ENCODE measurements at places on chromosomes 7 and 10.
A peak's percentile ranks its signal among the peaks of the same experiment; 100 is the strongest.

DNA sequence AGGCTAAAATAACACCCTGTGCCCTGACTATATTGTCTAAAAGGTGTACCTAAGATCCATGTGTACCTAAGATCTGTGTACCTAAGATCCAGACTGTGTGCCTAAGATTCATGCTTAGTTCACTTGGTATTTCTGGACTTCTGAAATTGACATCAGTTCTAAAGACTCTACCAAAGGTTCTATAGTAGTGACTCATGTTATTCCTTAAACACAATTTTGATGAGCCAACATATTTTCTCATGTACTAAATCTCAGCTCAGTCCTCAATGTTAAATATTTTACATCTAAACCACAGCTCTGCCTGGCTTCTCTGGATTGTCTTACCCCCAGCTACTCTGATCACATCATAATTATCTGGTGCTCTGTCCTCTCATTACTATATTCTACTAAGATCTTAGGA is 802.3 kb upstream of the SORCS1 start:
- no peak for DNase-seq

- DNase-seq: no peak
Measured at GRCh38 chr10:77915319-77916105, 11.0 kb downstream of the DLG5 start.

GRCh38 chr10:103476046-103476768 is 2.8 kb downstream of the CALHM3 start:
- no peak for DNase-seq

DNA sequence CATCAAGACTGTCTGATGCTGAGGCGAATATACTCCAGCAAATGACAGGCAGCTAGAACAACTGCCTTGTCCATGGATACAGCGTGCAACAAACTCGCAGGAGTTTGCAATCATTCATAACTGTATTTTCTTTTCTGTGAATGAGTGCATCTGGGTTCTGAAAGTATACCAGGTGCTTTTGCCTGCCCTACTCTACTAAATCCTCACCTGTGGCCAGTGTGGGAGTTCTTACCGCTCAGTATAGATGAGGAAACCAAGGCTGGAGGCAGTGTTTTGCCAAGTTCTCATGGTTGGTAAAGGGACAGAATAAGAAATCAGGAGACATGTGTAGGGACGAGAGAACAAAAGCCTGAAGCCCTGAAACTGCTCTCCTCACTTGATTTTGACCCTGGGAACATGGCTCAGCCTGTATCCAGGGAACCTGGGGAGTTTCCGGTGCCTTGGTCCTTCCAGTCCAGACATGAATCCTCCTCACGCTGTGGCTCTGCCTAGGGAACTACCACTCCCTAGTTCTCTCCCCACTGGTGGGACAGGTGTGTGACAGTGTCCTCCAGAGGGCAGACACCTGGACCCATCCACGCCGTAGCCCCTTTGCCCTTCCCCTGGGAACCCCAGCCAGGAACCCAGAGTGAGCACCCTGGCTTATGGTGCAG is 142.0 kb downstream of the CDH23 start:
- DNase-seq: no peak

- DNase-seq: no peak
Measured at GRCh38 chr7:96789914-96790313, 80.3 kb upstream of the SEM1 start.

DNA sequence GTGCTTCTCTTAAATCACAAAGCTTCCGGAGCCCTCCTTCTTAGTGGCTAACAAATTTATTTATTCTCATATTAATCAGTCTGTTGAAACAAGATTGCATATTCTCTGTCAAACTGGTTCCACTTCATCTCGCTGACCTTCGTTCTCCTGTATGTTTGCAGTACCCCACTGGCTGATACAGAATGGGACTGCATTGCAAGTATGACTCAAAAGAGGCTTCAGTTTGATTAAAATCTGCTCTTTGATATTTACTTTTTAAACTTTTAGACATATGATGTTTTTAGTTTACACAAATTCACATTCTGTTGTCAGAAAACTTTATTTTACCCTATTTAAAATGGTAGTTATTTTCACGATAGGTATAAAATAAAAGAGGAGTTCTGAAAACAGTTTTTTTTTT is 14.3 kb upstream of the ARHGAP12 start:
- no peak for DNase-seq

GRCh38 chr7:140262242-140262903 is 85.6 kb upstream of the KDM7A start:
- no peak for DNase-seq

DNA sequence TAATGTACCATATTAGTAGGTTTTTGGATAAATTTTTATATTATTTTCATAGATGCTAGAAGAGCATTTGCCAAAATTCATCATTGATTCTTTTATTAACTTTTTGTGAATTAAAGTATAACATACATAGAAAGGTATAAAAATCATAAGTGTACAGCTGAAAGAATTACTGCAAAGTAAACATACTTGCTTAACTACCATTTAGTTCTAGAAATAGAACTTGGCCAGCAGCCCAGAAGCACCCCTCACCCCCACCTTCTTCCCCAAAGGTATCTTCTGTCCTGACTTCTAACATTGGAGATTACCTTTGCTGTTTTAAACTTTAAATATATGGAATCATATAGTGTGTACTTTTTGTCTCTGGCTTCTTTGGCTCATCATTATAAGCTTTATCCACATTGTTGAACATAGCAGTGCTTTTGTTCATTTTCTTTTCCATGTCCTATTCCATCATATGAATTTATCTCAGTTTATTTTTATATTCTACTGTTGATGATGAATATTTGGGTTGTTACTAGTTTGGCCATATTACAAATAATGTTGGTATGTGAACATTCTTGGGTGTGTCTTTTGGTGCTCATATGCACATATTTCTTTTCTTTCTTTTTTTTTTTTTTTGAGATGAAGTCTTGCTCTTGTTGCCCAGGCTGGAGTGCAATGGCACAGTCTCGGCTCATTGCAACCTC is 142.8 kb downstream of the ADK start:
- DNase-seq: no peak

GRCh38 chr10:114537736-114538135 is 120.3 kb downstream of the ABLIM1 start:
- DNase-seq: no peak

DNA sequence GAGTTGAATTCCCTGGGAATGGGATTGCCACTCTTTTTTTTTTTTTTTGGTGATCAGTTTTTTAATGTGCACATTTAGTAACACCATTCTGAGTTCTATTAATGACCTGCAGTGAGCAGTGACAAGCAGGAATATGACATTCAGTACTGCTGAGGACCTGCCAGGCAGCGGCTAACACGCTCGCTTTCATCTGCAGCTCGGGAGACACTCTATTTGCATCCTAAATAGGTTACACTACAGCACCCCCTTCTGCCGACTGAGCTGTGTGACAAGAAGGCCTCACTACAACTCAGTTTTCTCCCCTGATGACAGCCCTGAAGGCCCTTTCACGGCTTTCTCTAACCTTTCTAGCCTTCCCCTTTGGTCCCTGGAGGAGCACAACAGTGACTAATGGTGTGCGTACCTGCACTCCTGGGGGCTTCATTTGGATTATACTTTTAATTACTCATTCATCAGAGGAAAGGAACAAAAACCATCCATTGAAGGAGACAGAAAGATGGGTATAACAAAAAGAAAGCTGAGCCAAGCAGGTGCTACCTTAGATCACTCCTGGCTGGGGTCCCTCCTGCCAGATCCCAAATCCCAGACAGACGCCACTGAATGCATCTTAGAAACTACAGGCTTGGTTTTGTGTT is 872.4 kb downstream of the LRMDA start:
- DNase-seq: no peak

- DNase-seq: no peak
Measured at GRCh38 chr10:123146013-123146893, 1.7 kb upstream of the HMX2 start.

- no peak for DNase-seq
Measured at GRCh38 chr7:86091369-86091768, 552.3 kb upstream of the GRM3 start.

DNA sequence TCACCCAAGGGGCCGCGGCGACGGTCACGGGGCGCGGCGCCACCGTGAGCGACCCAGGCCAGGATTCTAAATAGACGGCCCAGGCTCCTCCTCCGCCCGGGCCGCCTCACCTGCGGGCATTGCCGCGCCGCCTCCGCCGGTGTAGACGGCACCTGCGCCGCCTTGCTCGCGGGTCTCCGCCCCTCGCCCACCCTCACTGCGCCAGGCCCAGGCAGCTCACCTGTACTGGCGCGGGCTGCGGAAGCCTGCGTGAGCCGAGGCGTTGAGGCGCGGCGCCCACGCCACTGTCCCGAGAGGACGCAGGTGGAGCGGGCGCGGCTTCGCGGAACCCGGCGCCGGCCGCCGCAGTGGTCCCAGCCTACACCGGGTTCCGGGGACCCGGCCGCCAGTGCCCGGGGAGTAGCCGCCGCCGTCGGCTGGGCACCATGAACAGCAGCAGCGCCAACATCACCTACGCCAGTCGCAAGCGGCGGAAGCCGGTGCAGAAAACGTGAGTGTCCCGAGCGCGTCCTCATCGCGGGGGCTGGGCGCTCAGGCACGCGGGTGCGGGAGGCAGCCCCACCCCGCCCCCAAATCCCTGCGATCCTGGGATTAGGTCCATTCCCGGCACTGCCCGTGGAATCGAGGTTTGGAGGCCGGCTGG is 509 bp downstream of the AHR start:
- peak; percentile 46 for DNase-seq

GRCh38 chr7:148330822-148331221 is 259.7 kb upstream of the C7orf33 start:
- DNase-seq: no peak

DNA sequence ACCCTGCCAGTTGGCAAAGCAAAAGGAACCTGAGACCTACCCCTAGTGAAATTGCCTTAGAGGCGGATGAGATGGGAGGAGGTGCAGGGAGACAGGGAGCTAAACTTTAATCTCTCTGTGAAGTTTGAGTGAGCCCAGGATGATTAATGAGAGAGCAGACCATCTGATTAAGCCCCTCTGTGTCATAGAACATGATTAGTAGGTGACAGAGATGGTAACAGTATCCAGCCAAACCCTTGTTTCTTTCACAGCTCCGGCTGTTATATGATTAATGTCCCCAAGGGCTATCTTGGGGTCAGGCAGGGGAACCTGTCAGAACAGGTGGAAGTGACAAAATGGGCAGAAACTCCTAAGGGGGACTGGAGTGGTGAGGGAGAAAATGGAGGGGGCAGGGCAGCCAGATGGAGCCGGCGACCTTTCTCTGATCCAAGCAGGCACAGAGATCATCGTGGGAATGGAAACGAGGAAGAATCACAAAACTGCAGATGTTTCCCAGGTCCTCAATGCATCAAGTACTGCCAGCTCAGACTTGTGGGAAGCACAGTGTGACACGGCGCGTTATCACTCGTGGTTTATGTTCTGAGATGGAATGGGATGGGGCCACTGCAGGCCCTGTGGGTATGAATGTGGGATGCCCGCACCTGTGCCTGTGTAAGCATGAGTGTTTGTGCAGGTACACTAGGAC is 684.2 kb downstream of the LRMDA start:
- no peak for DNase-seq

DNA sequence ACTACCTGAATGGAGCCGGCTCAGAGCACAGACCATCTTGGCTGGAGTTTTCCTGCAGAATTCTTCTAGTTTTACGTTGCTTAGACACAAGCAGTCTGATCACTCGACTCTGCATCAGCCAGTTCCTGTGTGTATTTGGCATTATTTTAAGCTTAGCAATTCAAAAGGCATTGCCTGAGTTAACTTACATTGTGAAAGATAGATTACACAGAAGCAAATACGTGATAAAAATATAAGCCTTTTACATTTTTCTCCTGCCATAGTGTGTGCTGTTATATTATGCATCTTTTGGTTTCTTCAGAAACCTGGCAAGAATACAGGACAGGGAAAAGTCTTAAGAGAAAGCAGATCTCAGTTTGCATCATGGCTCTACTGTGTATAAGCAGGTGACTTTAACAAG is 98.1 kb downstream of the LRRC4 start:
- no peak for DNase-seq

- DNase-seq: no peak
Measured at GRCh38 chr7:29854257-29854938, 48.1 kb downstream of the WIPF3 start.

- no peak for DNase-seq
Measured at GRCh38 chr10:72252972-72253371, 20.8 kb upstream of the DDIT4 start.

DNA sequence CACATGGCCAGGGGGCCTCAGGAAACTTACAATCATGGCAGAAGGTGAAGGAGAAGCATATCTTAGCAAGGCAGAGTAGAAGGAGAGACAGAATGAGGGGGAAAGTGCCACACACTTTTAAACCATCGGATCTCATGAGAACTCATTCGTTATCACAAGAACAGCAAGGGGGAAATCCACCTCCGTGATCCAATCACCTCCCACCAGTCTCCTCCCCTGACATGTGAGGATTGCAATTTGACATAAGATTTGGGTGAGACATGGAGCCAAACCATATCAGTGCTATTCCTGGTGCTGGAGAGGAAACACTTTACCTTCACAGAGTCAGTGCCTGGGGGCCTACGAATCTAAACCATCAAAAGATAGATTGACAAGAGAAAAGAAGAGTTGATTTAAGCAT is 61.8 kb downstream of the LGI1 start:
- no peak for DNase-seq

DNA sequence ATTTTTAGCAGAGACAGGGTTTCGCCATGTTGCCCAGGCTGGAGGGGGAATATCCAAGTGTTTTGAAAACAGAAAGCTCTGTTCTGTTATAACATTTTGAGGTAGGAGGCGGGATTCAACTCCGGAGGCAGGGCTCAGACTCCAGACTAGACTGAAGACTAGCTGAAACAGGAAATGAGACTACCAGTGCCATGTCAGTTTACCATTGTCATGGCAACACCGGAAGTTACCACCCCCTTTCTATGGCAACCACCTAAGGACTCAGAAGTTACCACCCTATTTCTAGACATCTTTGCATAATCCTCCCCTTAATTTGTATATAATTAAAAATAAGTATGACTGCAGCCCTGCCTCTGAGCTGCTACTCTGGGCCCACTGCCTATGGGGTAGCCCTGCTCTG is 1069.1 kb upstream of the AUTS2 start:
- DNase-seq: no peak

DNA sequence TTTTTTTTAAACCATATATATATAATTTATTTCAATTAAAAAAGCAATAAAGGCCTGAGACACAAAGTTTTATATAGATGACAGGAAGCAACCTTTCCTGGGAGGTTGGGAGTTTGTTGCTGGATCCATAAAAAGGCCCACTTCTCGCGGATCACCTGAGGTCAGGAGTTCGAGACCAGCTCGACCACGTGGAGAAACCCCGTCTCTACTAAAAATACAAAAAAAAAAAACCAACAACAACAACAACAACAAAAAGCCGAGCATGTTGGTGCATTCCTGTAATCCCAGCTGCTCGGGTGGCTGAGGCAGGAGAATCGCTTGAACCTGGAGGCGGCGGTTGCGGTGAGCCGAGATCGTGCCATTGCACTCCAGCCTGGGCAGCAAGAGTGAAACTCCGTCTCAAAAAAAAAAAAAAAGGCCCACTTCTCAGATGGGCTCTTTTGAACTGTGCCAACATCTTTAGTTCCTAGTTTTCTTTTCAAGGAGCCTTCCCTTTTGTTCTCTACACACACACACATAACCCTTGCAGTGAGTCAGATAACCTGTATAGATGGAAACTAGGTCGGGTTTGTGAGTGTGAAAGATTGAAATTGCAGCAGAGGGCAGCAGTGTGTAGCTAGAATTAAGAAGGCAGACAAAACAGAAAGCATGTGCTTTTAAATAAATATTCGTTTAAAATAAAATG is 1.2 kb upstream of the SMNDC1 start:
- DNase-seq: peak; percentile 4

All from effector CD8-positive, alpha-beta T cell (primary cell).